SK-N-MC (cell line): ENCODE measurements at places on chromosomes 3 and 15.

GRCh38 chr3:144032531-144033239 is 61.1 kb downstream of the DIPK2A start:
- no peak for DNase-seq

DNA sequence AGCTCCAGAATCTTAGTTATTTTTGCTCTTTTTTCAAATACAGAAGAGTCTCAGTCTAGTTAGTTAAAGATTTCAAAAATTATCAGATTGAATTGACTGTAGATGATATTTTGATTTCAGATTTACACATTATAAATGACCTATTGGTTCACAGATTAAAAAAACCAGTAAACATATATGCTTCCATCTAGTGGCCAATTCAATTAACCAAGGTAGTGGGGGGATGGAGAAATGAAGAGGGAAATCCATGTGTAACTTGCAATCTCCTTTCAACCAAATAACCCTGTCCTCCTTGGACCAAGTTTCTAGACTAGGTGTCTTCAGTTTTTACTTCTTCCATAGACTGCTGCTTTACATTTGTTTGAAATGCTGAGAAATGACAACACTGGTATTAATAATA is 789.8 kb downstream of the ROBO1 start:
- DNase-seq, result no peak

DNA sequence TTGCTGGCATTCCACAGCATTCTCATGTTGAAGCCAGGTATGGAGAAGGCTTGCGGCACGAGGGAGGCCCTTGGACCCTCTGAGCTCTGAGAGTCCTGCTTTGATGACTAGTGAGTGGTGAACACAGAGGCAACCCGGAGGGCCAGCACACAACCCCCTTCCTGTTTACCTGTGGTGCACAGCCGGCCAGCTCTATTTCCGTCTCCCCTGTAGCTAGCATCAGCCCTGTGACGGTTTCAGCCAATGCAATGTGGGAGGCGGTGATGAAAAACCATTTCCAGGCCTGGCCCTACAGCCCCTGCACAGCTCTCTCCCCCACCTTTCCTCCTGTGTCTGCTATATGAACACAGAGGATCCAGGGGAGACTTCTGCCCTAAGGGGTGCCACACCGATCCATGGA is 76.8 kb upstream of the KLHL25 start:
- no peak for DNase-seq

GRCh38 chr3:86229086-86229774 is 761.7 kb downstream of the VGLL3 start:
- DNase-seq, result no peak

- DNase-seq, result no peak
Observed at GRCh38 chr3:175893566-175893965, 1034.4 kb downstream of the NAALADL2 start.

GRCh38 chr3:188553569-188553968 is 399.6 kb downstream of the LPP start:
- no peak for DNase-seq

- DNase-seq, result no peak
Observed at GRCh38 chr3:8643693-8644365, 769 bp downstream of the SSUH2 start.
